ENCODE measurements at places on chromosomes 4 and X.
A peak's percentile ranks its signal among the peaks of the same experiment; 100 is the strongest.

- no peak for DNase-seq
Observed at GRCh38 chr4:71711044-71711984, 72.6 kb downstream of the GC start.

- no peak for DNase-seq
Observed at GRCh38 chrX:115449742-115450141, 111.2 kb upstream of the PLS3 start.

DNA sequence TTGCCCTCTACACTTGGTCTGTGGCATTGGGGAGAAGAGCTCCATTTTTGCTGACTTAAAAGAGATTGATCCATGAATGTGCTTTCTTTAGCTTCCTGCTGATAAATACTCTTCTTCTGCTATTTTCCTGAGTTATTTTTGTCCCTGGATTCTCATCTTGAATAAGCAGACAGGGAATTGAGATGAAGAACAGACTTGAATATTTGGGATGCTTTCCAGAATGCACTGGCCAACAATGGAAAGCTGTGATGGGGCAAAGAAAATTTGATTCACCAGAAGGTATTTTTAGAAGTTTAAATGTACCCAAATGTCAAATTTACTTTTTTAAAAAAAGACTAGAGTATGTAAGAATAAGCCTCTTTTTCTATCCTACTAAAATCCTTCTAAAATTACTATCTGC, 309.9 kb upstream of the PPP1R2C start:
- DNase-seq: no peak

GRCh38 chr4:41199788-41200187, 14.6 kb downstream of the APBB2 start:
- no peak for DNase-seq

GRCh38 chrX:63664741-63665140, 120.3 kb downstream of the ARHGEF9 start:
- DNase-seq: no peak

GRCh38 chrX:4706961-4707360, 993.5 kb upstream of the PRKX start:
- no peak for DNase-seq

DNA sequence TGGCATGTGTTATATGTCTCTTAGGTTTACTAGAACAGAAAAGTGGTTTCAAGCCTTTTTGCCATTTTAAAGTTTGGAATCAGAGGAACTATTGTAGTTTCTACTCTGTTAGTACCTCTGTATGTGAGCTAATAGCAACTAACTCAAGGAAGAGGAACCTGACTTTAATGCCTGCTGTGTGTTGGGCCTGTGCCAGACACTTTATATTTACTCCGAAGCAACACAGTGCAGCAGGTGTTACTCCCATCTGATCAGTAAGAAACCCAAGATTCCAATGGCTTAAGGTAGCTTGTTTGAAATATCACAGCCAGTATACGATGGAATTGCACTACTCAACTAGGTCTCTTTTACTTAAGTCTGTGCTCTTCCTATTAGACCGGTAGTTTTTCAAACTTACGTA, 79.2 kb downstream of the USP9X start:
- DNase-seq: no peak

- DNase-seq: no peak
Observed at GRCh38 chr4:81704461-81704860, 232.8 kb upstream of the RASGEF1B start.

DNA sequence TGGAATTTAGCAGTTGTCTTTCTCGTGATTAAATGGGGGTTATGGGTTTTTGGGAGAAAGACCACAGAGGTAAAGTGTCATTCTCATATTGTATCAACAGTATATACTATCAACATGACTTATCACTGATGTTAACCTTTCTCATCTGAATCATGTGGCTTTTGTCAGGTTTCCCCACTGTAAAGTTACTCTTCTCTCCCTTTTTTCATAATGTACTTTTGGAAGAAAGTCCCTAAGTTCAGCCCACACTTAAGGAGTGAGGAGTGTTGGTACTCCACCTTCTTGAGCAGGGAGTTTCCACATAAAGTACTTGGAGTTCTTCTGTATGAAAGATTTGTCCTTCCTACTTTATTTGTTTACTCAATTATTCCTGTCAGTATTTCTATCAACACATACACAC, 169.9 kb downstream of the ZNF330 start:
- DNase-seq: no peak

DNA sequence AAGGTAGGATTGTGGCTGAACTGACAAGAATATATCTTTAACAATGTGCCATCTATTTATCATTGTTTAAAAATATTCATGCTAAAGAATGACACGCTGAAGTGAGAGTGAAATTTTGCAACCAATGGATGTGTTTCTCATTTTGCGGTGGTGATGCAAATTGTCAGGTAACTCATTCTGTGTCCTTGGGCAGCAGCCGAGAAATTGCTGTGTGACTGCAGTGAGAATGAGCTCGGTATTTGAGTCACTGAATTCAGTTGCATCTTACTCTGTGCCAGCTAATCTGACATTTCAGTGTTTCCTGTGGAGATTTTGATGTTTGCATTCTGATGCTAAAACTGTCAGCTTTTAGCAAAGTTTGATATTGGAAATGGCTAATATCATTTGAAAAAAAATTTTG, 28.1 kb downstream of the MCUB start:
- DNase-seq: no peak

GRCh38 chr4:118974758-118975157, 86.1 kb downstream of the SYNPO2 start:
- DNase-seq: no peak

- DNase-seq: no peak
Observed at GRCh38 chr4:143335979-143336780, 496 bp upstream of the GAB1 start.

DNA sequence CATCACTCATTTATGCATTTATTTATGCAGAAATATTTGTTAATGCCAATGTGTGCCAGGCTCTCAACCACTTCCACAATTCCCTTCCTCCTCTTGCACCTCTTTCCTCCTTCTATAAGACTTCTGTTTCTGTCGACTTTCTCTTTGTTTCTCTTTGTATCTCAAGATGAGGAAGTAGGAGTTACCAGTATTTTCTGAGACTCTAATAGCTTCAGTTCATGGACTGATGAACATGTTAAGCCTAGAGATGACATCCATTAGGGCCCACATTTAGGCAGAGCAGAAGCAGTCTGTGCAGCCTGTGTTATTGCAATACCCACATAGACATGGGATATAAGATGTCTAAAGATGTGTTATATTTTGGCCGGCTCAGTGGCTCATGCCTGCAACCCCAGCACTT, 241.8 kb upstream of the SMIM31 start:
- DNase-seq: no peak

DNA sequence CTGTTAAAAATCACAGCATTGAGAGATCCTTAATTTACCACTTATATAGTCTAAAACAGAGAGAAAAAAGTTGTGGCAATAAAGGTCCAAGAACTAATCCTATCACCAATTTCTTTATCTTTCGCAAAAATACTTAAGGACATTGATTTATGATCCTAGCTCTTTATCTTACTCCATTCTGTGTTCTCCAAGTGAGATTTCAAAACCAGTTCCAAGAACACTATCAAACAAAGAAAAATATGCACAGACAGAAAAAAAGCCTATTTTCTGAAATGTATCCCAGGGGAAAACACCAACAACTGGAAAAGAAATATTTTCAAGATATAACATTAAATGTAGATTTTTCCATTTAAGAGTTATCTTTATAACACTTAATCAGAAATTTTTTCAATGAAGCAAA, 172.8 kb downstream of the APBB2 start:
- DNase-seq: no peak

- no peak for DNase-seq
Observed at GRCh38 chr4:106676173-106676921, 307.8 kb upstream of the GIMD1 start.

DNA sequence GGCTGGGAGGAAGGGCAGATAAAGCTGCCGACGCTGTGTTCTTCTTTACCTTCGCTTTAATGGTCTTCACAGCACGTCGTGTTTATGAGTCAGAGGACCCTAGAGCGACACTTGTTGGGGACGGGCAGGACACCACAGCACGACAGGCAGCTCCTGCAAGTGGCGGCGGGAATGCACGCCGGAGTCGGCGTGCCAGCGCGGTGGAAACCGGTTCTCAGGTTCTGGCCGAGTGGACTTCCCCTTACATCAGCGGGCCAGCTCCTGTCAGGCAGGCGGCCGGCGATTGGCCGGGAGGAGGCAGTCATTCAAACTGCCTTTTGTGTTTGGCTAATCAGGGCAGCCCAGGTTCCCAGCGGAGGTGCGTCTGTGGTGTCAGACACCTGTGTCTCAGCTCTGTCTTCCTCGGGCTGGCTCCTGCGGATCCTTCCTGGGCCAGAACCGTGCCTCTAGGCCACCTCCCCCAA, 150.9 kb downstream of the SHROOM3 start:
- no peak for DNase-seq

- no peak for DNase-seq
Observed at GRCh38 chrX:125765347-125765746, 400.7 kb downstream of the DCAF12L2 start.

GRCh38 chr4:183328832-183329231, 6.6 kb upstream of the CLDN24 start:
- DNase-seq: no peak

GRCh38 chr4:82268826-82269193, 105.0 kb downstream of the HNRNPD start:
- DNase-seq: no peak

- no peak for DNase-seq
Observed at GRCh38 chr4:186128842-186129241, 24.3 kb downstream of the FAM149A start.

DNA sequence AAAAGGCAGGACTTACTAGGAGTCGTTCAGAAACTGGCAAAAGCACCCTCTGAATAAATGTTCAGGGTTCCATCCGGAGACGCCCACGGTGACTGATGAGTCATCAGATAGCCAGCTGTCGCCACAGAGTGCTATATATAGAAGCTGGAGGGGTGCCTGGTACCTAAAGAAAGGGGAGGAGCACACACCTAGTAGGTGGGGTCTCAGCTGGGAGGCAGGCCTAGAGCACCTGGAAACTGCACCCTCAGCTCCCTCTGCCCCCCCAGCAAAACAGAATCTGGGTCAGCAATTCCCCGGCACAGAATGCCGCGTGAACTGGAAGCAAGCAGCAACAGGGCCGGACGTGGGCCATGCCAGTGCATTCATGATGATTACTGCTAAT, 242.0 kb downstream of the BCOR start:
- peak; percentile 63 for DNase-seq

DNA sequence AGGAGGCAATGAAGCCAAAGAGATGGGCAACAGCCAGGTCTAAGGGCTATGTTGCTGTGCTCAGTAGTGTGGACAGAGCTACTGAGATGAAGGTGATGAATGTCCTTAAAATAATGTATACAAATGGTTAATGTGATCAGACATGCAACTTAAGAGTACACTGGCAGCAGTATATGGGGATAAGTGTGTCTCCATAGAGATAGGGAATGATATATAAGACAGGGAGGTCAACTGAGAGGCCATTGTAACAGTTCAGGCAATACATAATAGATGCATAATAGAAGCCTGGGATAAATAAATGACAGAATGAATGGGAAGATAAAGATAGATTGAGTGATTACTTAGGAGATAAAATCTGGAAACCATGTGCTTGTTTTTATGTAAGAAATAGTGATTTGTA, 250.0 kb downstream of the CFAP299 start:
- DNase-seq: no peak

DNA sequence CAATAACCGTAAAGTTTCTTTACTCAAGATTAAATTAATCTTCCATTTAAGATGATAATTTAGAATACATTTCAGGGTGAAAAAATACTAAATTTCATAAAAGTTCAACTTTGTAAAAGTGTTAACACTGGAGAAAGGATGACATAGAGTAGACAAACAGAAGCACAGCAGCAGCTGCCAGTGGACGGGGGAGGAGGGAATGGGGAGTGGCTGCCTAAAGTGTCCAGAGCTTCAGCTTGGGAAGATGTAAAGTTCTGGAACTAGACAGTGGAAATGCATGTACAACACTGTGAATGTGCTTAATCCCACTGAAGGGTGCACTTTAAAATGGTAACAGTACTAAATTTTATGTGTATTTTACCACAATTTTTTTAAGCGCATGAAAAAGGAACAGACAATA, 39.9 kb downstream of the RELL1 start:
- no peak for DNase-seq

DNA sequence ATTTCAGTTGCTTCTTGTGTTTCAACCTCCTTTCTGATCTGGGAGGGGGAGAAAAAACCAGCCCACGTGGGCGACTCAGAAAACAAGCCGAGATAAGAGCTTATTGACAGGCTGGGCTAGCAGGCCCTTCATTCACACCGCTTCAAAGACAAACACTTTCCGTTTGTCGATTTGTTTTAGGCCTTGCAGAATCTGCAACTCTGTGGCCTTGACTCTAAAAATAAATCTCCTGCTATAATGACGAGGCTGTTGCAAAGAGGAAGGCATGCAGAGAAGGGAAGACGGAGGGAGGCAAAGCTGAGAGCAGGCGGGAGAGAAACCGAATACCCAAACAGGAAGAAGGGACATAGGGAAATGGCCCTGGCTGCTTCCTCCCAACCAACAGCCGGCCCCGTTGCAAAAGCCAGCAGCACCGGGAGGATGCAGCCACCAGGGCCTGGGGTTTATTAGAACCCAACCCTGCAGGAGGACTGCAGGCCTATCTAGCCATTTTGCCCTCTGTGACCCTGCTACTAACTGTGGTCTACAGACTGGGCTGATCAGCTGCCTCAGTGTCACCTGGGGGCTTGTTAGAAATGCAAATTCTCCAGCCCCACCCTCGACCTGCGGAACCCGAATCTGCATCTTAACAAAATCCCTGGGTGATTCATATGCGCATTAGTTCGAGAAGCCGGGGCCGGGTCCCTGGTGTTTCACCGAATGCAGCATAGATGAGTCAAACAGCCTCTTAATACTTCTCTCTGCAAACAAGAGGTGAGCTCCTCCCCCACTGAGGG, 325.5 kb downstream of the BCOR start:
- peak; percentile 4 for DNase-seq

DNA sequence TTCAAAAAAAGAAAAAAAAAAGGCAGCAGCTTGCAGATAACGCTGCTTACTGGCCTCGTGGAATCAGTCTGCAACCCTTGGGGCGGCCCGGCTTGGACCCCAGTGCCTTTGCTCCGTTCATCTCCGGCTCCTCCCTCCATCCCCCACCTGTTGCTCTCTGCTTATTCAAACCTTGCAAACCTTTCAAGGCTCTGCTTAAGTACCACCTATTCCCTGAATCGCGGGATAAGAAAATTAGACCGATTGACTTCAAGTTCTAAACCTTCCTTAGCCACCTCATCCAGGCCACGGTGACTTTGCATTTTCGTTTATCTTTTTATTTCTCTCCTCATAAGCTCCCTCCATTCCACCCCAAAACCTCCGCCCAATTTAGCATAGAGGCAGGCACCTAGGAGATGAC, 1.4 kb upstream of the PHKA1 start:
- no peak for DNase-seq

GRCh38 chr4:67691328-67691727, 9.6 kb downstream of the UBA6 start:
- DNase-seq: no peak

GRCh38 chr4:7161721-7162214, 30.6 kb upstream of the SORCS2 start:
- DNase-seq: no peak

DNA sequence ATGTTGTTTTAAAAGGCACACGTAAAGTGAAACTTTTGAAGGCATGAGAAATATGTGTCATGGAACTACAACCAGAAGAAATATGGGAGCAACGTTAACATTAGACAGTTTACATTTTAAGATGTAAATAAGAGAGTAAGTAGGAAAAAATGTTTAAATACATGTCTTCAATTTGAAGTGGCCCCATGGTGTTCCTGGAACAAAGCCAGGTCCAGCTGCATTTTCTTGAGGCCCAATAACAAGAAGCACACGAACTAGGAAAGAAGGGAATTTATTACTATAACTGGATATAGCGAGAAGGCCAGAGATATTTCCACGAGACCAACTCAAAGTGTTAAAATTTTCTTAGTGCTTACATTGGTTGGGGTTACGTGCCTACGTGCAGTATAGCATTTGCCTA, 458.1 kb downstream of the KCTD8 start:
- no peak for DNase-seq

Data from effector memory CD8-positive, alpha-beta T cell (primary cell).